Amniotic stem cell (primary cell): ENCODE measurements at places on chromosomes 6 and 20.

DNA sequence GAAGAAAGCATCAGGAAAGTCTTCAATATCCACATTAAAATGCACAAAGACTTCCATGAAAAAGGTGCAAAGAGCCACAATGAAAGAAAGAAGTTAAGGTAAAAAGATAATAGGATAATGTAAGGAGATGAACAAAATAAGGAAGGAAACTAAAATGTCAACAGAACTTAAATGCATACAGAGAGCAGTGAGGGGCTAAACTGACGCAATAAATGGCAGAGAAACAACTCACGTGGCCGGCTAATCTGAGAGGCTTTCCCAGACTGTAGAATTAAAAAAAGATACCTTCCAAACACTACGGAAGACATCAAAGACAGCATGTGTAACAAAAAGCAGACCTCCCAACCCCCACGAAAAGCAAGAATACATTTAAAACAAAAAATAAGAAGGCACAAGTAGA lies 73.7 kb downstream of the GMDS start:
- no peak for DNase-seq

GRCh38 chr6:162238675-162239074 lies 488.9 kb downstream of the PRKN start:
- no peak for DNase-seq

DNA sequence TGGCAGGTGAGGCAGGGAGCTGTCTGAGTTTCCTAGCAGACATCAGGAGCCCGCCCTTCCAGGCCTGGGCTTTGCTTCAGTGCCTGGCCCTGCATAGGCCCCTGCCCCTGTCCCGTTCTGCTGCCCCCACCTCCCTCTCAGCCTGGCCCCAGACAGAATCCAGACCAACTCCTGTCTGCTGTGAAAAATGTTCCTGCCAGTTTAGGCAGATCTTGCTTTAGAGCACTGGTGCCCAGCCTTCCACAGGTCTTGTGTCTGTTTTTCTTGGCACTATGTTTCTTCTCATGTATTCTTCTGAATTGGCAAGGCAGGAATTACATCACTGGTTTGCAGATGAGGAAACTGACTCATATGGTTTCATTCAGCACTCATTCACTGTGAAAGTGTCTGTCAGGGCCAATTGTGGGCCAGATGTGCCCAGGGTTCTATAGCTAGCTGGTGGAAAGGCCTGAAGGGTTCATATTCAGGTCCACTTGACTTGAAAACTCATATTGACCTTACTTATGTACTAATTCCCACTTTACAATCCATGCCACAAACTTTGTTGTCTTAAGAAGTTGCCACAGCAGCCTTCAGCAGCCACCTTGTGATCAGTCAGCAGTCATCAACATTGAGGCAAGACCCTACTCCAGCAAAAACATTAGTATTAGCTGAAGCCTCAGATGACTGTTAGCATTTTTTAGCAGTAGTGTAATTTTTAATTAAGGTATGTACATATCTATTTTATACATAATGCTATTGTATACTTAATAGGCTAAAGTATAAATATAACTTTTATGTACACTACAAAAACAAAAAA lies 40.5 kb downstream of the HLA-F start:
- DNase-seq = peak; percentile 27

DNA sequence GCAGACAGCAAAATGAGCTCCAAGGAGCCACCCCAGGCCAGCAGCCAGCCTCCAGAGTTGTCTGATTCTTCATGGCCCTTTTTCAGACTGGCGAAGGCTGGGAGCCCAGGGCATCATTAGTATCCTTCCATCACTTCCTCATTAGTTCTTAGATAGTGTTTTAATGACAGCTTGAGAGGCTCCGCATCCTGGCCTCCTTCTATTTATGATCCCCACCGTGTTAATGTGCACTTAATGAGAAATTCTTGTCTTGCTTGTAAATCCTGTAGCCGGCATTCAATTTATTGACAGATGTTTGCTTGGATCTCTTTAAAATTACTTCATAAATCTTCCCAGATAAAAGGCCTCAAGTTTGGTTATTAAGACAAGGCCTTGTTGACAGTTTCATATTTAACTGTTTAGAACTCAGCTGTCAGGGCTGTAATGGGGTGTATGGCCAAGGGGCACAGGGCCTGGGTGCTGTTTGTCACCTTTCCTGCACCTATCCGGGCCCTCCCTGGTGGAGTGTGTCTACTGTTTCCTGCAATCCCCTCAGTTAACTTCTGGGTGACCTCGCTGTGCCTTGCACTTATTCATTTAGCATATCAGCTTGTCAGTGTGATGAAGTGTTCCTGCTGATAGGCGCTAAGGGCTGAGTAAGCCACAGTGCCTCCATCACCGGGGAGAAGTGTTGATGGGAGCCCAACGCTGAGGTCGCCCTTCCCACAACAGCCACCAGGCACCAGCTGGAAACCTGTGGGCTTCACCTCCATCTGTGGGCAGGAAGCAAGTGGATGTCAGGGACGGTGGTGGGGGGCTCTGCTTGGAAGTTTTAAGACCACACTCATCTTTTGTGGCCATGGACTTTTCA lies 169.3 kb downstream of the TSHZ2 start:
- no peak for DNase-seq

DNA sequence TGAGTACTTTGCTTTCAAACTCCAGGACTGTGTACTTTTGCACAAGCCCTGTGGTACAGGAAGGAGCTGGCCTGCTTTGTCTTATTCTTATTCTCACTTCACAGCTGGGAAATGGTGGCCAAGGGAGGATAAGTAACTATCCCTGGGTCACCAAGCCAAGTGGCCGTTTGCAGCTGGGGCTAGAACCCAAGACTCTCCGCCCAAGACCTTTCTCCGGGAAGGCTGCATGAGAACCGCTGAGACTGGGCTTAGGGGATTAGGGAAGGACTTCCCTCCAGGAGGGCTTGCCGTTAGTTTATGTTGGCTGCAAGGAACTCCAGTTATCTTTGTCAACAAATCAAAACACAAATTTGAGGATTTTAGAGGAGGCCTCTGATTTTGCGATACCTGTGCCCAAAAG lies 343.2 kb upstream of the RNF24 start:
- DNase-seq = no peak

- no peak for DNase-seq
These were observed 89.4 kb upstream of the BMP2 start for GRCh38 chr20:6678101-6678500.

DNA sequence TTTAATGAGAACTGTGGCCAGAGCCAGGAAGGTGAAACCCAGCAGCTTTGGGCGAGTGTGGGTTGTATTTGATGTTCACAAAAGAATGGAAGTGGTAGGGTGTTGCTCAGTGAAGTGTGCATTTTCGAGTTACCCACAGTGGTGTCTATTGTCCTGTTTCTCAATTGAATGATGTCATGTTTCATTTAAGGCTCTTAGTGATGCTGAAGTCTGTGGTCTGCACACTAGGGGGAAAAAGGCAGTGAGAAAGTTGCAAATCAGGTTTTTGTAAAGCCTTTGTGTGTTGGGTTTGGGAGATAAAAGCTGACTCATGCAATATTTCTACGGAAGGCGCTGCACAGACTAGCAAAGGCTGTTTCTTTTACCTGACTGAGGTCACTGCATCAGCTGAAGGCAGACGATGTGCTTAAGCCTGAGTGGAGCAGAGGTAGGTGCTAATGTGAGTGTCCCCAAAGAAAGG lies 121.1 kb downstream of the PLEKHG1 start:
- no peak for DNase-seq

- DNase-seq = no peak
These were observed 164.5 kb downstream of the GRM4 start for GRCh38 chr6:33981421-33981820.

- no peak for DNase-seq
These were observed 53.5 kb upstream of the GCLC start for GRCh38 chr6:53598265-53598907.
